ENCODE measurements at places on chromosomes 11 and 22. TPM values are rescaled to one million over a fixed set of nuclear protein-coding genes. Genes with fewer than 3 reads are reported as not detected.

Gene OR56B4
- total RNA-seq = not detected

Gene CREB3L1
- total RNA-seq = 0.10 TPM

Gene TMEM191C
- total RNA-seq = 2.1 TPM

Gene LTO1
- 18.6 TPM for total RNA-seq

Gene LDHAL6A
- 0.10 TPM for total RNA-seq

Gene PGM2L1
- total RNA-seq = 3.5 TPM

Gene TEX12
- 0.63 TPM for total RNA-seq

Gene PDE2A
- 3.7 TPM for total RNA-seq

Gene APOL1
- total RNA-seq = 2.7 TPM

Gene RBM4B
- total RNA-seq = 3.4 TPM
